Mesothelial cell of epicardium (in vitro differentiated cells): ENCODE measurements at places on chromosomes 5 and 9. TPM values are rescaled to one million over a fixed set of nuclear protein-coding genes. Genes with fewer than 3 reads are reported as not detected.

HMMR gene
- total RNA-seq = 8.7 to 9.8 TPM (median 9.4 TPM) in 3 replicates

DNA sequence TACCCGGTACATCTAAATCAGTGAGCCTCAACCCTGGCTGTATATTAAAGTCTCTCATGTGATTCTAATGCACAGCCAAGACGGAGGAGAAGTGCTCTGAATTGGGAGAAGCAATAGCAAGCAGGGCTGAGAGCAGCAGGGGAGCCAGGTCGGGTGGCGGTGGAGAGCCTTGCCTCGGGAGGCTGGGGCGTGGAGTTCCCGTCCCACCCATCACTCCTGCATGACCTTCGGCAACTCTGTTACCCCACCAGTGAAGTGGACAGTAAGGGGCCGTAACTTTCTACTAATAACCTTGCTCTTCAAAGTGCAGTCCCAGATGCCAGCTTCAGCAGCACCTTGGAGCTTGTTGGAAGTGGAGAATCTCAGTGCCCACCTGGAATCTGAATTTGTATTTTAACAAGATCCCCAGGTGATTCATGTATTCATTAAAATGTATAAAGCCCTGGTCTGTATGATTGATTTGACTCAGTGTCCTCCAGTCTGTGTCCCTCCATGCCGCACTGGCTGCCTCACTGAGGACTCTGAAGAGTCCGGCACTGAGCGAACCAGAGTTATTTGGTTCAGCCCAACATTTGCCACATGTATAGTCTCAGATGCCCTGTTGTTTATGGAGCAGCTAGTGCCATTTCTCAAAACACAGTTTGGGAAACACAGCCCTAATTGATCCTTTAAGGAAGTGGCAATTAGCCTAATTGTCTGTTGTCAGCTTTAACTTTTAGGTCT, 6.5 kb downstream of the ERGIC1 start:
- no peak overlapping the region for H3K4me3 ChIP-seq
- no peaks in the 10 kb centered on the region for H3K27me3 ChIP-seq
- H3K36me3 ChIP-seq = peaks cover 14% of the 10 kb centered on the region
- DNase-seq = no peak

DNA sequence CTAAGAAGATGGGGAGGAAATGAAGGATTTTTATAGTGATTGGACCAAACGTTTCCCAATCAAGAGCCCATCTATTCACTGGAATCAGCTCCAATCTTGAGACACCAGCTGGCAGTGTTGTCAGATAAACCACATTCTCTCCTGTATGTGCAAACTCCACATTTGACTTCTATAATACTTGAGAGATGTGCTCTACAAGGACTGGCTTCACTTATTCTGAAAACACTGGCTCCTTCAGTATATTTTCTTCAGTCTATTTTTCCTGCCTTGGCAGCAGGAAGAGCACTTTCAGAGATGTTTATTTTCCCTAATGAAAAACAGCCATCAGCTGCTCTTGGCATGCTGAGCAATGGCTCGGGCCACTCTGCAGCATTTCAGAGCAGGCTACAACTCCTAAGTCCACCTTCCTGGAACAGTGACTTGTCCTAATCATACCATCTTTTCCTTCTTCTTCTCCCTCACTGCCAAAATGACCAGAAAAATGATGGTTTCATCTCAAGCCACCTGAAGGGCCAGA, 96.9 kb upstream of the FSTL4 start:
- no peak overlapping the region for H3K27ac ChIP-seq
- peaks cover 27% of the 10 kb centered on the region for H3K27me3 ChIP-seq
- no peak overlapping the region for H3K4me3 ChIP-seq
- no peak for DNase-seq
- peaks cover 5% of the 10 kb centered on the region for H3K4me1 ChIP-seq
- H3K36me3 ChIP-seq = no peaks in the 10 kb centered on the region

FGF1 gene
- 0.07 TPM in 1 of 3 replicates, not detected in the others for total RNA-seq

DNA sequence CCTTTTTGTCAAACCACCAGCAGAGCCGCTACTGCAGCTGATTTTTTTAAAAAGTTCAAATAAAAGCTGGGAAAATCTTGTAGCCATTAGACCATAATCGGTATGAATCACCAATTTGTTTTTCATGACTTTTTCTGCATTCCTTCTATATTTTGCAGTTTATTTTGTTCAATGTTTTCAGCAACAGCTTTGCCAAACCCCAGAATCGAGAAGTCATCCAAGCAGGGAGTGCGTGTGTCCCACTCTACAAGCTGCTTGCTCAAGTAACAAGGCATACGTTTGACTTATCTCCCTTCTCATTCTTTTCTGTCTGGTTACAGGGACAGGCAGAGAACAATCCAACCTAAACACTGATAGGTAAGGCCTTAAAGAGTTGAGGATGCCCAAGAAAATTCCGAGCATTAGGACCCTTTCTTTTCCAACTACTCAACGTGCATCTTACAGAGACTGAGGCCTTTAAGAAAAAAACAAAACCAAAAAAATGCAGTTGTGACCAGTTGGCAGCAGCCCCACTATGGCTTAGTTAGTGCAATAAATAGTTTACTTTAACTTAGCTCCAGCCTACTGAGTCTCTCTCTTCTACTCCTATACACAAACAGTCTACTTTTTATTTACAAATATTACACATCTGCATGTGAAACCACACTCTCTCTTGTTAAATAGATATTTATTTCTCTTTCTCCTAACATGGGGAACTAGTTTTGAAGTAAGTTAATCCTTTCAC, 134.7 kb upstream of the SLIT3 start:
- H3K36me3 ChIP-seq = no peaks in the 10 kb centered on the region
- H3K4me1 ChIP-seq = peaks cover 16% of the 10 kb centered on the region
- no peak for DNase-seq
- no peak overlapping the region for H3K4me3 ChIP-seq

DNA sequence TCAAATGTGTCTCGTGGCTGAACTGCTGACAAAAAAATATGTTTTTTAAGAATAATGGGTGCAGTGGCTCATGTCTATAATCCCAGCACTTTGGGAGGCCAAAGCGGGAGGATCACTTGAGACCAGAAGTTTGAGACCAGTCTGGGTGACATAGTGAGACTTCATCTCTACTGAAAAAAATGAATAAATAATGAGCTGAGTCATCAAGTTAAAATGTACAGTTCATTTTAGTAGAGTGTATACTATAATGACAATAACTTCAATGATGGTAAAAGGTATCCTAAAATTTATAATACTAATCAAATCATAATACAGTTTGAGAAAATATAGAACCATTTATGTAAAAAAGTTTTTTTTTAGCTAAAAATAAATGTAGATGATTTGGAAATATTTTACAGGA, 37.9 kb upstream of the TJP2 start:
- peaks cover 14% of the 10 kb centered on the region for H3K36me3 ChIP-seq
- H3K4me1 ChIP-seq = peaks cover 14% of the 10 kb centered on the region
- H3K27ac ChIP-seq = no peak overlapping the region
- no peak overlapping the region for H3K4me3 ChIP-seq
- no peaks in the 10 kb centered on the region for H3K27me3 ChIP-seq
